Activated naive CD4-positive, alpha-beta T cell treated with Interleukin-2 at 50 U/mL for 16 hours (primary cell): ENCODE measurements at places on chromosomes 16 and 17.

DNA sequence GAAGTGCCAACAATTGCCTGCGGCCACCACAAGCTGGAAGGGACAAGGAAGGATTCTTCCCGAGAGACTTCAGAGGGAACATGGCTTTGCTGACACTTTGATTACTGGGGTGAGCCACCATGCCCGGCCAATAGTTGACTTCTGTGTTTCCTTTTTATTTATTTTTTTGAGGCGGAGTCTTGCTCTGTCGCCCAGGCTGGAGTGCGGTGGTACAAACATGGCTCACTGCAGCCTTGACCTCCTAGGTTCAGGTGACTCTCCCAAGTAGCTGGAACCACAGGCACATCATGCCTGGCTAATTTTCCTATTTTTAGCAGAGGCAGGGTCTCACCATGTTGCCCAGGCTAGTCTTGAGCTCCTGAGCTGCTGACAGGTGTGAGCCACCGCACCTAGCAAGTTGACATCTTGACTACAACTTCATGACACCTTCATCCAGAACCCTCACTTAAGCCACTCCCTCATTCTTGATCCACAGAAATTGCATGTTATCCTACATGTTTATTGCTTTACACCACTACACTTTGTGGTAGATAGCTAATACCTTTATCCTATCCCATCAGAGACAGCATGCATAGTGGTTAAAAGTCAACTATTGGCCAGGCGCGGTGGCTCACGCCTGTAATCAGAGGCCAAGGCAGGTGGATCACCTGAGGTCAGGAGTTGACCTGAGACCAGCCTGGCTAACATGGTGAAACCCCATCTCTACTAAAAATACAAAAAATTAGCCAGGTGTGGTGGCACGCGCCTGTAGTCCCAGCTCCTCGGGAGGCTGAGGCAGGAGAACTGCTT is 16.1 kb upstream of the GPRC5C start:
- no peak for DNase-seq

- no peak for DNase-seq
Measured at GRCh38 chr16:77307426-77308162, 108.4 kb downstream of the SYCE1L start.

DNA sequence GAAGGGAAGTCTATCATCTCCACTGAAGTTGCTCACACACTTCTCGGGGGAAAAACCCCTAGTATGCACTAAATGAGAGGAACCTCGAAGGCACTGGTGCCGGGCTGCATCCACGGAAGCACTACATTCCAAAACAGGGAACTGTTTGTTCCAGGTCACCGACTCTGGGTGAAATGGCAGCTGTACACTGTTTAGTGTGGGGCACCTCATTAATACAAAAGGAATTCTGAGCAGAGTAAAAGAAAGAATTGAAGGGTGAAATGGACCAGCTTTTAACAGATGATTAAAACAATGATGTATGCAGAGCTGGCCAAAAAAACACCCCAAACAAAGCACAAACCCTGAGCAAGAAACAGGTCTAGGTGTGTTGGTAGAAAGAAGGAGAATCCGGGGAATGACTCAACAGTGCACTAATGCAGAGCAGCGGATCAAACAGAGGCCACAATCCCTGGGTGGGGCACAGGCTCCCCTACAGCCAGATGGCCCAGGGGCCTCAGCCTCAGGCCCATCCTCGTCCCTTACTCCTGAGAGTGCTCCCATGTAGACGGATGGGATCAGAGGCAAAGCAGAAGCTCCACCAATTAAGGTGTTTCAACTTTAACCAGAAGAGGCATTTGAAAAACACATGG is 161.5 kb downstream of the ZFHX3 start:
- DNase-seq: no peak

DNA sequence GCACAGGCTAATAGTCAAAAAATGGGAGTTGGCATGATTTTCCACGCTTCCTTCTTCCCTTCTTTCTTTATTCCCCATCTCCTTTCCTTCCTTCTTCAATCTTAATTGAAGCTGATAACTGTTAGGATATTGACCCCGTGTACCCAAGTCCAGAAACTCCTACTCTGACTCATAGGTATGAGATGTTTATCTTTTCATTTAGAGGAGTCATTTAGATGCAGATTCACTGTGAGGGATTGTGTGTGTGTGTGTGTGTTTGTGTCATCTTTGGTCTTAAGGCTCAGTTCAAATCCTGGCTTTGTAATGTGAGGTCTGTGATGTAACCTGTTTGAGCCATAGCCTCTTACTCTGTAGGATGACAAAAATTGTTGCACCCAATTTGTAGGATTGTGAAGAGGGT is 332.0 kb upstream of the MAF start:
- no peak for DNase-seq
